Kidney (tissue), 22 donors: ENCODE measurements at places on chromosomes 1 and 21. TPM values are rescaled to one million over a fixed set of nuclear protein-coding genes. Genes with fewer than 3 reads are reported as not detected.
A peak's percentile ranks its signal among the peaks of the same experiment; 100 is the strongest.

DNA sequence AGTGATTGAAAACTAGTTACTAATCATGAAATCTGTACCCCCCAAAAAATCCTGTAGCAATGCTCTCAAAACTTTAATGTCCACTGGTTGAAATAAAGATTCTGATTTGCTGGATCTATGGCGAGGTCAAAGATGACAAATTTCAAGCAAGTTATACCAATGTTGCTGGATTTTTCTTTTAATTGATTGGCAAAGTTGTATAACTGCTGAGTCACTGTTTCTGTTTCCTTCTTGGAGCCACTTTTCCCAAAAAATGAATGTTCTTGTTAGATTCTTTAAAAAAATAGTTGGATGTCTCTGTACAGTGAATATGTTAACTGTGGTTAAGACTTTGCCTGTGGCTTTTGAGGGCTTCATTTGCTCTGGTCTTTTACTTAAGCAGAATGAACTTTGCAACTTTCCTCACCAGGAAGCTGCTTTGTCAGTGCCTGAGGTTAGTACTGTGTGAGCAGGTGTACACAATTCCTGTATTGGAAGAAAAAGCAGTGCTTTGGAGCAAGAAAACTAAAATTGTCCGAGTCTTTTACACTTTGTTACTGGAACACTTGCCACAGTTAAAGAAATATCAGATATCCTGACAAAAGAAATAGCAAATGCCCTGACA lies 1211.9 kb downstream of the MRPL39 start:
- peak; percentile 2 for DNase-seq

GRCh38 chr1:153544453-153545066 lies 1.0 kb downstream of the S100A4 start:
- no peak for DNase-seq

The KCNE2 gene
- not detected for total RNA-seq

The ATP1A2 gene
- 4.1 TPM for total RNA-seq

DNA sequence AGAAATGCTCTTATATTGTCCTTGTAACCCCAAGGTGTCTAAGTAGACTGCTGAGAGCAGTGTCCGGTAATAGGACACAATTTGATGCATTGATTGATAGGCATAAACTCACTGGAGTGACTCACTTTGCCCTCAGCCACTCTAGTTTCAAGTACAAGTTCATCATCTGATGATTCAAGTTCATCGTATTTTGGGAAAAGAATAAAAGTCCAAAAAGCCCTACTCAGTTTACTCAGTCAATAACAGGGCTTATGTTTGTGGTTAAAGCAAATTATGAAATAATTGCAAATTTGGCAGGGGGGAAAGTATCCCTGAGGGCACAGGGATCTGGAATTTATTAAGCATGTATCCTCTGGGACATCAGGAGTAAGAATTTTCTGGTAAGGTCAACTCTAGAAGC lies 7.6 kb upstream of the ATF3 start:
- DNase-seq = no peak
